KBM-7 (cell line): ENCODE measurements at places on chromosomes 2 and 18.

- no peak for DNase-seq
Observed at GRCh38 chr2:95063086-95063958, 37.8 kb downstream of the MAL start.

- DNase-seq = peak; percentile 20
Observed at GRCh38 chr18:32906506-32907310, 133.9 kb upstream of the KLHL14 start.

DNA sequence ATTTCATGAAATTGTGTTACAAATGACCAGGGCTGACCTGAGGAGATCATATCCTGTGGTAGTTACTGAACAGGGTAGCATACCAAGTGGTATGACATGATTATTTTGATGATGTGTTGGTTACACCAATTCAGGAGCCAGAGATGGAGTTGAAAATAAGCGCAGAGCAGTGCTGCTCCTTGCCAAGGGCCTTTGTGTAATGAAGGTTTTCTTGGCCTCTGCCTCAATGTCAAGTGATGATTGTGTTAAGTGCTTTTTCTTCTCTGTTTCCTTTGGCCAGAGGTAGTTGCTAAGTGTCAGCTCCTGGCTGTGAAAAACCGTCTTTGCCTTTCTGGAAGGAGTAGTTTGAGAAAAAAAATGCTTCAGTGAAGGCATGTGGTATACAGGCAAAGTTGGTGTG is 131.2 kb downstream of the CERS6 start:
- DNase-seq = no peak

- DNase-seq = no peak
Observed at GRCh38 chr18:33052886-33053285, 280.1 kb upstream of the KLHL14 start.

DNA sequence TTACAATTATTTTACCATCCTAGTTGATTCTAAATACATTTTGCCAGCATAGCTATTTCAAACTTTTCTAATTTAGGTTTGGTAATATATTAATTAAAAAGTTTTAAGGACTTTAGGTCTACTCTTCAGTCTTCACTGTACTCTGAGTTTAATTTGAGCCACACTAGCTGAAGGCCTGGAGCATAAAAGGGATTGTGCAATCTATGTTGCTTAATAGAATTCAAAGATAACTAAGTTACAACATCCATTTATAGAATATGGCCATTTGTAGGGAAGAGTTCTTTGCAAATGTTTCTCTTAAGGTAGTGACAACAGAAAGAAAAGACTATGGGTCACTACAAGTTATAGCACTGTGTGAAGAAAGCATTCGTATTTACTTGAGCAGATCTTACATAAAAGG is 702.2 kb upstream of the NRXN1 start:
- no peak for DNase-seq

DNA sequence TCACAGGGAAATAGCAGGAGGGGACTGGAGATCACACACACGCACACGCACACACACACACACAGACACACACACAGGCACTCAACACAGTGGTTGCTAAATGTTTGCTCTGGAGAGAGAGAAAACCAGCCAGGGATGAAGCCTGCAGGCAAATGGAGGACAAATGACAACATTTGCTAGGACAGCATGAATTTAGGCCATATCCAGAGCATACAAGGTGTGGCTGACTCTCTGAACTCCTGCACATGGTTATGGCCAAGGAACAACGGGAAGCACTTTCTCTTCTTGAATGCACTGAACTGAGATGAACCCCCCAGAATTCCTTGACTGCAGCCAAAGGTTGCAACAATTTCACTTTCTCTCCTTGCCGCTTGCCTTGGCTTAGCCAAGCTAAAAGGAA is 230.0 kb upstream of the RASGRP3 start:
- no peak for DNase-seq

- DNase-seq = no peak
Observed at GRCh38 chr2:45412754-45413379, 198.2 kb downstream of the SRBD1 start.
